ENCODE measurements at places on chromosomes 1 and 21.
A peak's percentile ranks its signal among the peaks of the same experiment; 100 is the strongest.

DNA sequence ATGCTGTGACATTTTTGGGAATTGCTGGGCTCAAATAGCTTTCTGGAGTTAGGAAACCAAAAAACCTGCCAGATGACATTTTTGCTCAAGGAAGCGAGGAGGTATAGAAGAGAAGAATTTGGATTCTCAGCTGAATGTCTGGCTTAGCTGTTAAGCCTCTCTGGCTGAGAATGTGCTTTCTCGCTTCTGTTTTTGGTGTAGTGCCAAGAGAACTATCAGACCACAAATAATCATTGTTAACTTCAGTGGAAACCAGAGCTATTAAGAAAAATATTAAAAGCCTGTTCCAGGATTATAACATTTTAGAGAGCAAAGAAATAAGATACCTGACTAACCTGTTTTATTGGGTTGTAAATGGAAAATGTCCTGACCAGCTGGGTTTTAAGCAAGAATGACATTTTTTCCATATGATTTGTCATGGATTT, 39.5 kb upstream of the DIPK1A start:
- no peak for DNase-seq

GRCh38 chr1:206012086-206012859, 9.1 kb upstream of the RAB7B start:
- DNase-seq, result peak; percentile 17

GRCh38 chr1:168476588-168477385, 67.0 kb downstream of the XCL2 start:
- no peak for DNase-seq

- DNase-seq, result no peak
These were observed 17.2 kb downstream of the TADA1 start for GRCh38 chr1:166858726-166859419.

- peak; percentile 54 for DNase-seq
These were observed 749 bp downstream of the IBA57 start for GRCh38 chr1:228166170-228166936.

- peak; percentile 18 for DNase-seq
These were observed 148.7 kb upstream of the SPAG17 start for GRCh38 chr1:118333601-118334210.

DNA sequence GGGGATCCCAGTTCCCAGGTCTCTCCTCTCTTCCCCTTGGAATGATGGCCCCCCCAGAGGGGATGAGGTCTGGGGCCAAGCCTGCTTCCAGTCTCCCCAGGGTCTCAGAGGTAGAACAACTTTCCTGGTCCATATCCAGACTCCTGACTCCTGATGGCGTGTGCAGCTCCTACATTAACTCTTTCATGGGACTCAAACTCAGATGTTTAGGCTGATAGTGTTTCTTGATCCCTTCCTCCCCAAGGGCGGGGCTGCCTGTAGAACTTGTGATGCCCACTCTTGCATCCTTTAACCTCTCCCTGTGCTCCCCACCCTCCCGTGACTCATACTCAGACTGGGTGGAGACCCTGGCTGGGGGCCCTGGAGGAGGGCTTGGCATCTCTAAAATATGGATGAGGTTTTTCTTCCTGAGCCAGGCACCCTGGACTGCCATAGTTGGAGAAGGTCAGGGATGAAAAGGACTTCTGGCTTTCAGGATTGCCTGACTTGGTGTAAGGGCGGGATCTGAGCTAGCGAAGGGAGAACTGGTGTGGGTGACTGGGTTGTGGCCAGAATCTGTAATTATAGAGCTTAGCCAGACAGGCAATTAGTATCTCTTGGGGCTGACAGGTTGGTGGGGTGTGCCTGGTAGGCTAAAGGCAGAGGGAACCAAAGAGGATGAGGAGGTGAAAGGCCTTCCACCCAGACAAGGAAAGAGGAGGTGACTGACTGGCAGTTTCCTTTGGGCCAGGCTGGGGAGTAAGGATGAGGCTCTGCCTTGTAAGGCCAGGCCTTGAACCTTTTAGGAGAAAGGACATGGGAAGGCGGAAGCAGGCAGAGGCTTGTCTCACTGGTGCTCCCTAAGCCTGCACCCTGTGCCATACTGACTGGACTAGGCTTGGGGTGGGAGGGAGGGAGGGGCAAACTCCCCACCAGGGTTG, 1.5 kb downstream of the ATP8B2 start:
- DNase-seq, result no peak

DNA sequence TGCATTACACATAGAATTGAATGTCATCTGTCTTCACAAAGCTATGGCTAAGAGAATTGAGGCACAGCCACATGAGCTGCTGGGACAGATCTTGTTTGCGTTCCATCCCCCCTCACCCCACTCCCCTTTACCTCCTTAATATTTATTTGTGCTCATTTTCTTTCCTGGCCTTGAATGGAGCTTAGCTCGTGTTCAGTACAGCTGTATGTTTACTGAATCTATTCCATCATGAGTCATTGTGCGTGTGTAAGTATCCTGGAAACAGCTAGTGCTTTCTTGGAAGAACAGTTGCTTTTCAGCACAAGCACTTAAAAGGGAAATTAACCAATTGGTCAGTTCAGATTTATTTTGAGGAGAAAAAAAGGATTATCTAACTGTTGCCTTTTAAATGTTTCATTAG, 14.7 kb downstream of the PROX1 start:
- DNase-seq, result peak; percentile 97

DNA sequence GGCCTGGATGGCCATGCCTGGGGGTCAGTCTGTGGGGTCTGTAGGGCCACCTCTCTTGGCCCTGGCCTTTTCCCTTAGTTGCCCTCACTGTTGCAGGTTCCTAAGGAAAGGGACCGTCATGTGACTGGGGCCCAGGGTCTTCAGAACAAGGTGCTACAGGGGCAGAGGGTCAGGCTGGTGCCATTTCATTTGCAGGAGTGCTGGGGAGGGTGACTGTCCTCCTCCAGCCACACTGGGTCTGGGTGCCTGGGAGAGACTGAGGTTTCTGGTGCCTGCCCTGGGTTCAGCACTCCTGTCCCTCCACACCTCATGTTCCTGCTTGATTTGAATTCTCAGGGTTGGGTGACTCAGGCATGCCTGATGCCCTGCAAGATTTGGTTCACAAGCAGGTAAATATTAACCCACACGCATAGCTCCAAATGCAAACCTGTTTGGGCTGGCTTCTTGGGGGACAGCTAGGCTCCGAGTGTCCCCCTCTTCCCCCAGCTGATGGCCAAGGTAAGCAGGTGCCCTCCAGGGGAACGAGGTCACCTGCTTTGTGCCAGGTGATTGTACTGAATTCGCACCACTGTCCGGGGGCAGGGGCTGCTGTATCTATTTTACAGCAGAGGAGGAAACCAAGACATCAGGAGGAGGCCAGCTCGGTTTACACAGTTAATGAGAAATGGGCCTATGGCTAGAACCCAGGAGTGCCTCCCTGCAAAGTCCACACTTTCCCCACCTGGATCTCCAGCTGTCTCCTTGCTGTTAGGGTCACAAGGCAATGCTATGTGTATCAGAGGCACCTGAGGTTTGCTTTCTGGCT, 20.3 kb downstream of the ARHGEF10L start:
- no peak for DNase-seq

DNA sequence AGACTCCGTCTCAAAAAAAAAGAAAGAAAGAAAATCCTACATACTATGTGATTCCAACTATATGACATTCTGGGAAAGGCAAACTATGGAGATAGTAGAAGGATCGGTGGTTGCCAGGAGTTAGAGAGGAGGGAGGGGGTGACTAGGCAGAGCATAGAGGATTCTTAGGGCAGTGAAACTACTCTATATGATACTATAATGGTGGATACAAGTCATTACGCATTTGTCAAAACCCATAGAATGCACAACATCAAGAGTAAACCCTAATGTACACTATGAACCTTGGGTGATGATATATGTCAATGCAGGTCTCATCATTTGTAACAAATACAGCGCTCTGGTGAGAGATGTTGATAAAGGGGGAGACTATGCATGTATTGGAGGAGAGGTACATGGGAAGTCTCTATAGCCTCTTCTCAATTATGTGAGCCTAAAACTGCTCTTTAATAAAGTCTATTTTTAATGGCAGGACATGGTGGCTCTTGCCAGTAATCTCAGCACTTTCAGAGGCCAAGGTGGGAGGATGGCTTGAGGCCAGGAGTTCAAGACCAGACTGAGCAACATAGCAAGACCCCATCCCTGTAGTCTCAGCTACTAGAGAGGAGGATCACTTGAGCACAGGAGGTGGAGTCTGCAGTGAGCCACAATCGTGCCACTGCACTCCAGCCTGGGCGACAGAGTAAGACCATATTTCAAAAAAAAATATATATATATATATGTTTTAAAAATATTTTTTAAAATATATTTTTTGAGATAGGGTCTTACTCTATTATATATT, 17.0 kb downstream of the SLC2A5 start:
- DNase-seq, result no peak

DNA sequence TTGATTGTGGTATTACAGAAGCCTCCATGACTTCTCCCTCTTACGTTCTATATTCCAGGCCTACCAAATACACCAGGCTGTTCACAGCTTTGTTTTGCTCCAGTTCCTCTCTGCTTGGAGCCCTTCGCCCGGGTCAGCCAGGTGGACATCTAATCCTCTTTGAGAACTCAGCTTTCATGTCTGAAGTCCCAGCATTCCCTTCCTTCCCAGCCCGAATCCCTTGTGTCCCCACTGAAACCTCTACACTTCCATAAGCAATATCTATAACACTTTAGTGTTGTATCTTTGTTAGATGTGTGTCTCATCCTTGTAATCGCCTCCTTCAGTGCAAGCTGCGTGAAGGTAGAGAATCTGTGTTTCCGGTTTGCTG, 1.9 kb downstream of the RNF11 start:
- DNase-seq, result peak; percentile 18

DNA sequence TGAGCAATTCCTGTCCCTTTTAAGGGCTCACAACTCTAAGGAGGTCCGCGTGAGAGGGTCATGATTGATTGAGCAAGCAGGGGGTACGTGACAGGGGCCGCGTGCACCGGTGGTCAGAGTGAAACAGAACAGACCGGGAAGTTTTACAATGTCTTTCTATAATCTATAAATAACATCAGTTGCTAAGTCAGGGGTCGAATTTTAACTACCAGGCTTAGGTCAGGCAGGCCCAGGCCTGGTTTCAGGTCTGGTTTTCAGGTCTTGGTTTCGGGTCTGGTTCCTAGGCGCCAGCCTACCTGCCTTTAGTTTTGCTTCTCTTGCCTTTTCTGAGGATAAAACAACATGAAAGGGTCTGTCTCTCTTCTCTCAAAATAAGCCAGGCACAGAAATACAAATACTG, 476.0 kb upstream of the CAMK1G start:
- no peak for DNase-seq

DNA sequence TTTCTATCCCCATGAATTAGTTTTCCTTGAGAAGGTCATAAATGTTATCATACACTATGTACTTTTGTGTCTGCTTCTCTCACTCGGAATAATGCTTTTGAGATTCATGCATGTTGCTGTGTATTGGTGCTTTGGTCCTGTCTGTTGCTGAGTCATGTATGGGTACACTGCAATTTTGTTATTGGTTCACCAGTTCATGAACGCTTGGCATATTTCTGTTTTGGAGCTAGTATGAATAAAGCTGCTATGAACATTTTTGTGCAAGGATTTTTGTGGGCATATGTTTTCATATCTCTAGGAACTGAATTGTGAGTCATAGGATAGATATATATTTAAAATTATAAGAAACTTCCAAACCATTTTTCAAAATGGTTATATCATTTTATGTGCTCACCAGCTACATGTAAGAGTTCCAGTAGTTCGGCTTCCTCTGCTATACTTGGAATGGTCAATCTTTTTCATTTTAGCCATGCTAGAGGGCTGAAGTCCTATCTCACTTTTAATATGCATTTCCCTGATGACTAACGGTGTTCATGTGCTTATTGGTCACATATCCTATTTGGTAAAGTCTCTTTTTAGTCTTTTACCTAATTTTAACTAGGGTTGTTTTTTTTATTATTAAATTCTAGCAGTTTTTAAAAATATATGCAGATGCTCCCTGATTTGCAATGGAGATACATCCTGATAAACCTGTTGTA, 38.2 kb downstream of the ETS2 start:
- DNase-seq, result no peak

DNA sequence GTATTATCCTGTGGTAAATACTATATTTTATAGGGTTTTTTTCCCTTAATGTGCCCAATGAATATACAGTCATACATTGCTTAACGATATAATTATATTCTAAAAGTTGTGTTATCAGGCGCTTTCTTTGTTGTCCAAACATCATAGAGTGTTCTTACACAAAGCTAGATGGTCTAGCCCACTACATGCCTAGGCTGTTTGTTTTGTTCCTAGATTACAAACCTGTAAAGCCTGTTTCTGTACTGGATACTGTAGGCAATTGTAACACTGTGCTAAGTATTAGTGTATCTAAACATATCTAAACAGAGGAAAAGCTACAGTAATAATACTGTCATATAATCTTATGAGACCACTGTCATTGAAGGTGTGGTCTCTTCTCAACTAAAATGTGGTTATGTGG, 242.6 kb upstream of the C1orf105 start:
- DNase-seq, result no peak

DNA sequence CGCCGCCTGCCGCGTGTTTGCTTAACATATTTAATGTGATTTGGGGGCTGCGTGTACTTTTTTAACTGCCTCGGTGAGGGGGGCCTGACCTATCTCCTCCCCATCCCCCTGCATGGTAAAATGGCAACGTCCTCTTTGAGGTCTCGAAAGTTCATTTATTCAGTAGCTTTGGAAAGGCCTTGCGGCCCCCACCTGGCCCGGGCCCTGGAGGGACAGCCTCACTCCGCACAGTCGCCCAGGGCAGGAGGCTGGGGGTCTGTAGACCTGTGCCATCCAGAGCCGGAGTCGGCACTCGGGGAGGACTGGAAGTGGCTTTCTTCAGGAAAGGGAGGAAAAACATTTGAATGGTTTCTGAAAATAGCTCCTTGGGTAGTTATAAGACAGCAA, 38.0 kb upstream of the ACTRT2 start:
- no peak for DNase-seq

DNA sequence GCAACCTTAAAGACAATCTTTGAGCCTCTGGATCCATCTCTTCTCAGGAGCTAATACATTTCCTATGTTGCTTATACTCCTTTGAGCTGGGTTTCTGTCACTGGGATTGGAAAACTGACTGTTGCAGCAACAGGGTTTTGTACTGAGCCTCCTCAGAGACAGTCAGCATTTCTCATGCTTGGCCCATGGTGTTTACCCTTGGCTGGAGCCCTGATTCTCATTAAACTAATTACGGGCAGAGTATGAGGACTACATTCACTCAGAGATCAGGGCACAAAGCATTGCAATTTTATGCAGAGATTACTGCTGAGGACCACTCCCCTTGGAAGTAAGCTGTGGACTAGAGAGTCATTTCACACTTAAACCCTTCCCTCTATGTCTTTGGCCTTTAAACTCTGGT, 134.5 kb downstream of the LRIG2 start:
- no peak for DNase-seq

- DNase-seq, result no peak
These were observed 17.0 kb upstream of the ALDH4A1 start for GRCh38 chr1:18919197-18919905.

DNA sequence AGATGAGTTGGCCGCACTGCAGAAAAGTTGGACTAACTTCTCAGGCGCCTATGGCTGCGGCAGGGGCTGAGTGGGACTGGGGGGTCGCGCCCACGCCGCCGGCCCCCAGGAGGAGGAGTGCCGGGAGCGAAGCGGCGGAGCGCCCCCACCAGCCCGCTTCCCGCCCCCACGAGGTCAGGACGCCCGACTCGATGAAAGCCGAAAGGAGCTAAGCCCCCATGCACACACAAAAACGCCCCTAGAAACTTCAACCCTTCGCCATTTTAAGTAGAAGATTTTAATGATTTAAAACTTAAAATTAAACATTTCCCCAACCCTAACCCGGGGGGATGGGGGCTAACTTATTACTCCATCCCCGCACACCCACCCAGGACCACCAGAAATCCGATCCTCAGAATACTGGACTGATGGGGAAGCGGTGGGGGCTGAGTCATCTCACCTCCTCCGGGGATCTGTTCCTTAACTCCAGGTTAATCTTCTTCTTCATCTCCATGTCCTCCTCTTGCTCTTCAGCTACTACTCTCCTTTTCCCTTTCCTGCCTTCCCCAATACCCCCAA, 539 bp downstream of the ANP32E start:
- peak; percentile 22 for DNase-seq

Data from NCI-H146 (cell line).